ENCODE measurements at places on chromosomes 11 and 22. TPM values are rescaled to one million over a fixed set of nuclear protein-coding genes. Genes with fewer than 3 reads are reported as not detected.
A peak's percentile ranks its signal among the peaks of the same experiment; 100 is the strongest.

DNA sequence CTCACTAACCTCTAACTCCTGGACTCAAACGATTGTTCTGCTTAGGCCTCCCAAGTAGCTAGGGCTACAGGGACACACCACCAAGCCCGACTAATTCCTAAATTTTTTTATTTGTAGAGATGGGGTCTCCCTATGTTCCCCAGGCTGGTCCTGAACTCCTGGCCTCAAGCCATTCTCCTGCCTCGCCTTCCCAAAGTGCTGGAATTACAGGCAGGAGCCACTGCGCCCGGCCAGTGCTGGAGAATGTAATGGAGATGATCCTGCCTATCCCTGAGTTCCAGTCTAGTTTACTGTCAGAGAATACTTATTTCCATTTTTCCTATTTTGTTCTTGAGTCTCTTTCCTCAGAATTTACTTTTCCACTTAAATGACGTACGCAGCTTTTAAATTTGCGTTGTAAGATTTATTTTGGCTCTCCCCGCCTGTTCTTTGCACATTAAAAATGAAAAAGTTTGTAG is at the start of gene CHEK1:
TSS of gene CHEK1 (plus strand) at position 408 of the 458 bp plus-strand sequence. CDS start 1,606 bp downstream, outside the sequence.
- no peak for DNase-seq

DNA sequence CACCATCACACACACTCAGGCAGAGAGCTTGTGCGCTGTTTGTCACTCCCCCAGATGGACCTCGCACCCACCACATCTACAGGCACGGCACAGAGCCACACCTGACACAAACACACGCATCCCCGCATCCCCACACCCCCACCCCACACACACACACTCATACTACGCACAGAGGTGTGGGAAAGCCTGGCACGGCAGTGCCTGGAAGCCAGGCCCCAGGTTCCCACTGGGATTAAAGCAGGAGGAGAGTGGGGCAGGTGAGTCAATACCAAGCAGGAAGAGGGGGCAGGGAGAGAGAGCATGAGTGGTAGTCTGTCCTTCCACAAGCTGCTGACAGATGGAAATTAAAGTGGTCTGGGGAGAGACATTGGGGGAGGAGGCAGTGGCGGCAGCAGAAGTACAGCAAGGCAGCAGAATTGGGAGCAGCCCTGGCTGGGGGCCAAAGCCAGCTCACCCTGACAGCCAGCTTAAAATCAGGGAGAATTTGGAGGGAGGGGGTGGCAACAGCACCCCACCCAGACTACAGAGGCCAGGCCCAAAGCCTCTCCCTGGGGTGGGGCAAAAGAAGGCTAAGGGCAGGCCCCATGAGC is 20.7 kb downstream of the TNKS1BP1 start:
- DNase-seq = no peak

DNA sequence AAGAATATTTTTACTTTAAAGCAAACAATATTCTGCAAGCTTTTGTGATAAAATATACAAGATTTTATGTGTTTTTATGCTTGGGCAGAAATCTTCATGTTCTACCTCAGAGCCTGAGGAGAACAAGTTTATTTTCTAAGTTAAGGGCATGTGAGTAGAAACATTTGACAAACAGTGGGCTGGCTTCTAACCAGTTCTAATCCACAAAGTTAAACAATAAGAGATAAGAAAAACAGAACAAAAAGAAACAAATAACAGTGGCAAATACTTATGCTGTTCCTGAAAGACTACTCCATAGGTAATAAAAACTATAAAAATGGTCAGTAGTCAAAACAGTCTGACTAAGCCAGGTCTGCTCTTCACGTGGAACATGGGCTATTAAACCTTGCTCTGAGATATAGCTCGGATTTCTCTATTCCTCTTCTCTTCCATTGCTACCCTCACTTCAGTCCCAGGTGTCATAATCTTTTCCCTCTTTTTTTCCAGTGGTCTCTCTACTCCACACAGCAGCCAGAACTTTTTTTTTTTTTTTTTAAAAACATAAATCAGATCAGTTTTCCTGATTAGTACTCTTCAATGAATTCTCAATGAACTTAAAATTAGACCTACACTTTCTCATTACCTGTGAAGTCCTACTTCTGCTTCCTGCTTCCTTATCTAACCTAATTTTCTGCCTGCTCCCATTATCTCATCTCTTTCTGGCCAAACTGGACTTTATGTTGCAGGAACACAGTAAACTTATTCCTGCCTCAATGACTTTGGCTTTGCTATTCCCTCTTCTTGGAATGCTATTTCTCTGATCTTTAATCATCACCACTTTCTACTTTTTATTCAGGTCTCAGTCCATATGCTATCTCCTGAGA is 671.1 kb upstream of the CCDC90B start:
- DNase-seq = no peak

DNA sequence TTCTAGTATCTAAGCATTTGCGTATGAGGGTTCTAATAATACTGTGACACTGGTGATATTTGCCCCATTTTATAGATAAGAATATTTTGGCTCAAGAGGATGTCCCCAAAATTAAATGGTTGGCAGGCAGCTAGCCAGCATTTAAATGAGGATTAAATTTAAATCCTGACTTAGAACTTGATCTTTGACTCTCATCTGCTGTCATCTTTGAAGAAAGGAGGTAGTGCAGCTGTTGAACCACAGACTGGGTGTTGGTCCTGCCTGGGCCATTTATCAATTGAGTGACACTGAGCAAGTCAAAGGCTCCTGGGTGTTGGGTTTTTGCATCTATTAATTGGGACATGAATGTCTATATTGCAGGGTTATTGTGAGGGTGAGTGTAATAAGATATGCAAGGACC is 112.3 kb downstream of the INSC start:
- no peak for DNase-seq

DNA sequence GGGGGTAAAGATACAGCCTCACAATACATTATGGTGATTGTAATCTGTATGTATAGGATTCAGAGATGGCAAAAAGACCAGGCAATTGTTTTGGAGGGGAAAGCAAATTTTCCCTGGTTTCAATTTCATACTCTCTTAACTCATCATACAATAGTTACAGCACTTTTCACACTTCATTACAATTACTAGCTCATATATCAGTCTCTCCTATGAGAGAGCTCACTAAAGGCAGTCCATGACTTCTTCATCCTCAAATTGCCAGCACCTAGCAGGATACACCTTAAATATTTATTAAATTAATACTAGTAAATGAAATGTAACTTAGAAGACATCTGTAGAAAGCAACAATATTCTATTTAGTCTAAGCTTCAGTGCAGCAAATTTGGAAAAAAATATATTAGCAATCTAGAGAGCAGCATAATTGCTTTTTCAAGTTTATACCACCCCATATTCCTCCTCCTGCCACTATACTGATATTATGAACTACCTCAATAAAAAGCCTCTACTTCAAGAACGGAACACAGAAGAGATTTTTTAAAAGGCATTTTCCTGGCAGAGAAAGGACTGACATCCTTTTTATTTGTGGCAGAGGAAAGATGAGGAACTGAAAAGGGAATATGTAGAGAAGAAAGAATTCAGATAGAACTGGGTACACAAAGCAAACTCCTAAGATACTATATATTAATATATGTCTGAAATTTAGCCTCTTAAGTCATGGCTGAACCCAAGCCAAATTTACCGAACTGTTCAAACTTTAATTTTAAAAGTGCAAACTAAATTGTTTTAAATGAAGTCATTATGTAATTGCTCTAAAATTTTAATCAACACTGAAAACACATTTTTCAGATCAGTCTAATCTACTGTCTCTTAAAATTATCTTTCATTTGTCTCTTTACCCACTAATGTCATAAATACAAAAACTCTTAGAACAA is 27.7 kb downstream of the PICALM start:
- DNase-seq = no peak

DNA sequence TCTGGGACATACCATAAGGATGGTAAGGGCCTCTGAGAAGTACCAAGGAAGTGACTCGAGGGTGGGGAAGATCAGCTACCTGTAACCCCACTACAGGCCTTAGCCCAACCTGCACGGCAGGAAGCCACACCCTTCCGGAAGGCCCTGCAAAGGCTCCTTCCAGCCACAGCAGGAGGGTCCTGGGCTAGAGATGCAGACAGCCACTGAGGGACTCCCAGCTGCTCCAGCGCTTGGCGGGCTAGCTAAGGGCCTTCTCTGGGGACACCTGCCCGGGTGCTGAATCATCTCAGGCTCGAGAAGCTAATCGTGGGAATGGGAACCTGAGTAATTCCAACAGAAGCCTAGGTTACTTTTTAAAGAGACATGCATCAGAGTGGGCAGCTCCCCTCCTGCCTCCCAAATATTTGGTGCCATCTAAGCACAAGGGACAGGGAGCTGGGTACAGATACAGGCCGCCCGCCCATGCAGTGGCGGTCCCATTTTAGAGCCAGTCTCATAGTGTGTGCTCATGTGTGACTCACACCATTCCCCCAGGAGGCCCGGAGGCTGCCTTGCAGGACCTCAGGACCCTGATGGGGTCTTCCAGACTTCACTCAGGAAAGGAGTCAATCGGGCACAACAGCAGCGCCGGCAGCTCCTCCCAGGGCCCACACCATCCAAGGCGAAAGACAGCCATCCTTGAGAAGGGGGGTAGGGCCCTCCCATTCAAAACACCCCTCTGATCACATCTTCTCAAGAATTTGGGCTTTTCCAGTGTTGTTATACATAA is 8.0 kb downstream of the MYH9 start:
- no peak for DNase-seq

GRCh38 chr11:75996523-75997442 is 181.8 kb downstream of the UVRAG start:
- DNase-seq = no peak

DNA sequence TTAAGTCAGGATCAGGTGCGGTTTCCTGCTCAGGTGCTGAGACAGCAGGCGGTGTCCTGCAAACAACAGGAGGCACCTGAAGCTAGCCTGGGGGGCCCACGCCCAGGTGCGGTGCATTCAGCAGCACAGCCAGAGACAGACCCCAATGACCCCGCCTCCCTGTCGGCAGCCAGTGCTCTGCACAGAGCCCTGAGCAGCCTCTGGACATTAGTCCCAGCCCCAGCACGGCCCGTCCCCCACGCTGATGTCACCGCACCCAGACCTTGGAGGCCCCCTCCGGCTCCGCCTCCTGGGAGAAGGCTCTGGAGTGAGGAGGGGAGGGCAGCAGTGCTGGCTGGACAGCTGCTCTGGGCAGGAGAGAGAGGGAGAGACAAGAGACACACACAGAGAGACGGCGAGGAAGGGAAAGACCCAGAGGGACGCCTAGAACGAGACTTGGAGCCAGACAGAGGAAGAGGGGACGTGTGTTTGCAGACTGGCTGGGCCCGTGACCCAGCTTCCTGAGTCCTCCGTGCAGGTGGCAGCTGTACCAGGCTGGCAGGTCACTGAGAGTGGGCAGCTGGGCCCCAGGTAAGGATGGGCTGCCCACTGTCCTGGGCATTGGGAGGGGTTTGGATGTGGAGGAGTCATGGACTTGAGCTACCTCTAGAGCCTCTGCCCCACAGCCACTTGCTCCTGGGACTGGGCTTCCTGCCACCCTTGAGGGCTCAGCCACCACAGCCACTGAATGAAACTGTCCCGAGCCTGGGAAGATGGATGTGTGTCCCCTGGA is at the start of gene MYO7A:
TSS of gene MYO7A (plus strand) at position 327 of the 772 bp plus-strand sequence. CDS start 2,389 bp downstream, outside the sequence.
- DNase-seq = no peak

- DNase-seq = peak; percentile 49
Measured at GRCh38 chr11:65428578-65429067, 6.0 kb downstream of the NEAT1 start.

DNA sequence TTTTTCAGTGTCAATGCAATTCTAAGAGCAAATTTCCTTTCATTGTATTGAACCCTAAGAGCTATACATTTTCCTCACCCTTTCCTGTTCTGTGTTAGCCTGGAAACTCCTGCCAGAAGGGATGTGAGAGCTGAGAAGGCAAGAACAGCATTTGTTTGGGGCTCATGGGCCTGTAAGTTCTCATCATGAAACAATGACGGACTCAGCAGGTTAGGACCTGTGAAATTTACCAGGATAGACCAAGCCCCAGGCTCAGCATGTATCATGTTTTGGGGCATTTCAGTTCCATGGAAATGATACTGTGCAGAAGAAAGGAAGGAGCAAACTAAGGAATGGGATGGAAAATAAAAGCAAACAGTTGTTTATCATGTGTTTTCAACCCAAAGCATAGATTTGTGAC is 41.6 kb downstream of the NTM start:
- DNase-seq = no peak

DNA sequence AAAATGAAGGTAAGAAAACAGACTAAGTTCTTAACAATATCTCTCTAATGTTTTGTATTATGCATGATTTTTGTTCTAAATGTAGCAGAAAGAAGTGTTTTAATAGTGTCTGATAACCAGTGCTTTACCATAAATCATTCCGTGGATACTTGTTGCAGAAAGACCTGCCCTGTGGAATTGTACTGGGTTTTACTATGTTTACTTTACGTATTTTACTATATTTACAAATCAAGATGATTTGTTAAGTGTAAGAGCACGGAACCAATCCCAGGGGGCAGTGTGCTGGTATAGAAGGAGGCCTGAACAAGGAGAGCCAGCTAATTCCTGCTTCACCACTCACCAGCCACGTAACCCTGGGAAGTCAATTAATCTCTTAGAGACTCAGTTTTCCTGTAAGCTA is 1.4 kb downstream of the HTR3B start:
- DNase-seq = peak; percentile 25

DNA sequence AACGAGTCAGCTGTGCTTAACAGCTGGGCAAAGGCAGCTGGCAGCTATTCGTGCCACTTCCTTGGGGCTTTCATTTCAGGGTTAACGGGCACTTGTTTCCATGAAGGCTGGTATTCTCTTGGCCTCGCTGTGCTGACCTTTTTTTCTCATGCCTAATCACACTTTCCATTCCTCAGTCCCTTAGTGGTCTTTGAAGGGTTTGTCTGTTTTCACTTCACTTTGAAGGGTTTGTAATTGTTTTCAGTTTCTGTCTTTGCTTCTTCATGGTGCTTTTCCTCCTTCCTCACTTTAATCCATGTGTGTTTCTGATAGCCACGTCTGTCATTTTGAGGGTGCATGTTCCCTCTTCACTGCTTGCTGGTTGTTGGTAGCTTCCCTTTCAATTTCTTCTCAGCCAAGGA is 24.6 kb downstream of the PPIL2 start:
- no peak for DNase-seq

GRCh38 chr11:46478196-46478595 is 86.6 kb upstream of the CHRM4 start:
- DNase-seq = no peak

DNA sequence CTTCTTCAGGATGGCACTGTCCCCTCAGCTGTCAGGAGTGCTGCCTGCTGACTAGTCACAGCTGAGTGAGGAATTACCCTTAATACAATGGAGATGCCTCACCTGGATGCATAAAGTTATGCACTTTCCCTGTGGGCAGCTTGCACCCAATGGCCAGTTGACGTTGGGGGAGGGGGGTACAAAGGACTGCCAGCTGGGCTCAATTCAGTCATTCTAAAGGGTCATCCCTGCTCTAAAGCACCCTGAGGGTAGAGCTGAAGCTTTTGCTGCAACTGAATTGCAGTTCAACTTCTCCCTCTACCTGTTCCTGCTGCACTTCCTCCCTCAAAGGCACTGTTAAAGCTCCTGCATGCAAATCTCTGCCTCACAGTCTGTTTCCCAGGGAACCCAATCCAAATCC is 147.8 kb upstream of the SESN3 start:
- DNase-seq = no peak

The PIK3IP1 gene
- 3.7 TPM for total RNA-seq

The CDC42EP2 gene
- 19.1 TPM for total RNA-seq

The PMM1 gene
- 37.4 TPM for total RNA-seq

The FAT3 gene
- not detected for total RNA-seq

The CYTH4 gene
- total RNA-seq = not detected

The UBQLNL gene
- total RNA-seq = not detected

The SMC1B gene
- total RNA-seq = not detected

The ADM2 gene
- total RNA-seq = 6.9 TPM

The DTX4 gene
- 22.7 TPM for total RNA-seq

The PLET1 gene
- total RNA-seq = not detected
